ENCODE measurements at places on chromosomes 1 and 21. TPM values are rescaled to one million over a fixed set of nuclear protein-coding genes. Genes with fewer than 3 reads are reported as not detected.
A peak's percentile ranks its signal among the peaks of the same experiment; 100 is the strongest.

Gene CELA3B
- 0.48 TPM for polyA plus RNA-seq

Gene S100A7A
- polyA plus RNA-seq: not detected

Gene NPPA
- polyA plus RNA-seq: 1.5 TPM

Gene CD1D
- polyA plus RNA-seq: 1.4 TPM

Gene CLCA2
- polyA plus RNA-seq: 0.24 TPM

Gene GPR37L1
- polyA plus RNA-seq: 0.09 TPM

Gene PHACTR4
- polyA plus RNA-seq: 65.1 TPM

Gene NEK2
- polyA plus RNA-seq: 19.9 TPM

Gene METTL18
- 16.2 TPM for polyA plus RNA-seq

Gene RGSL1
- polyA plus RNA-seq: not detected

Gene FCRL2
- 0.04 TPM for polyA plus RNA-seq

Gene APOBEC4
- polyA plus RNA-seq: 1.3 TPM

DNA sequence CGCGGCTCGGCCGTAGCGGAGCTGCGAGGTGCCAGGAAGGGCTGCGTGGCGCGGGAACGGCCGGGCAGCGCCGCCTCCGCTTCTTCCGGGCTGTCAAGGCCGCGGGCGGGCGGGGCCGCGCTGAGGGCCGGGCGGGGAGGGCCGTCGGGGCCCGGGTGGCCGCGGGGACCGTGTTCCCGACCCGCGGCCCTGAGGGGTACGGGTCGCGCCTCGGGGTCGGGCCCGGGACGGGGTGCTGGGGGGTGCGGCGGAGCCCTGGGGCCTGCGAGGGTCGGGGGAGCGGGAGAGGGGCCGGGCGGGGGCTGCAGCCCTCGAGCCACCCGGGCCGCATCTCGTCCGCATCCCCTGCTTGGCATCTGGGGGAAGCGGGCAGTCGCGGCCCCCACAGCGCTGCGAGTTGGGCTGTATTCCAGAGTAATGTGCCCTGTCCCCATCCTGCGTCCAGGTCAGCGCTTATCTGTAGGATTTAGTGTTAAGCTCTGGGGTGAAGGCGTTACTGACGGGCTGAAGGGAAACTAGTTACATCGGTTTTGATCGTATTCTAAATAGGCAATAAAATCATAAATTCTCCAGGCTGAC lies 379 bp downstream of the RER1 start:
- no peak for DNase-seq

DNA sequence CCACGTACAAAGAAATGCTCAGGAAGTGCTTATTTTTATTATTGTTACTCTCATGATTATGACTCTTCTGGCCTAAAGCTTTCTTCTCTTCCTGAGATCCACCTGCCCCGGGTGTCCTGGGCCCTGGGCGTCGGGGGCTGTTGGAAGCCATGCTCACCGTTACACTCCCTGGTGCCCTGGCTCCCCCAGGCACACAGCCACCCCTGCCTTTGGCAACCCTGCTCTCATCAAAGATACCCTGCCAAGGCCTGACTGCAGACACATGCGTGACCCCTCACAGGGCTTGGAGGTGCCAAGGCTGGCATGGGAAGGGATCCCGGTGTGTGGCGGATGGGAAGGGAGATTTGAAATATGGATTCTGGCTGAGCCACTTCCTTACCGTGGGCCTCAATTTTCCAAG lies 3.3 kb upstream of the KISS1 start:
- DNase-seq: no peak

DNA sequence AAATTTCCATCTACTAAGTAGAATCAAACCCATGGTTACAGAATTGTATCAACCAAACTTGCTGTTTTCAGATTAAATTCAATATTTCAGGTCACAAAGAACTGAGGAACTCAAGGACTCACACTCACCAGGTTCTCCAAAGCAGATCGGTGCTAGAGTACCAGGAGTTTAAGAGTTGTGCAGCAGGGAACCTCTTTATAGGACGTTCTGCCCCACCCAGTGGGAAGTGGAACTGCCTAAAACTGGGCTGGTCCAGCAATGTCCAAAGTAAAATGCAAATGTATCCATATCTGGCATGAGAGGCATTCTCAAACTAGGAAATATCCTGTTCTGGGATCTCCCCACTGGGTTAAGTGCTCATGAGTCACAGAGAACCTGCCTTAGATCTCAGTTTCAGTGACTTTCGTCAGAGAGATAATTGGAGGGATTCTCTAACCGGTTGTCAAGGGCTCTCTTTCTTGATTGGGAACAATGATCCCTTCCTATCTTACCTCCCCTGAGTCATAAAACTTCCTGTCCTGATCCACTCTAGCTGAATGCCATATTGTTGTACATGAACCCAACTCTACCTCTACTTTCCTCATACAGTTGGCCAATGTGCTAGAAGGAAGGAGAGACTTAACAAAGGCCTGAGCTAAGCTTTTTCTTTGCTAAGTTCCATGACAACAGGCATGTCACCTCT lies at the start of gene SPRR2D:
Gene SPRR2D (minus strand): TSS at position 171 of the 682 bp plus-strand sequence. CDS start 774 bp downstream, outside the sequence.
- DNase-seq: no peak

GRCh38 chr1:168697356-168698126 lies 31.5 kb downstream of the DPT start:
- DNase-seq: no peak

DNA sequence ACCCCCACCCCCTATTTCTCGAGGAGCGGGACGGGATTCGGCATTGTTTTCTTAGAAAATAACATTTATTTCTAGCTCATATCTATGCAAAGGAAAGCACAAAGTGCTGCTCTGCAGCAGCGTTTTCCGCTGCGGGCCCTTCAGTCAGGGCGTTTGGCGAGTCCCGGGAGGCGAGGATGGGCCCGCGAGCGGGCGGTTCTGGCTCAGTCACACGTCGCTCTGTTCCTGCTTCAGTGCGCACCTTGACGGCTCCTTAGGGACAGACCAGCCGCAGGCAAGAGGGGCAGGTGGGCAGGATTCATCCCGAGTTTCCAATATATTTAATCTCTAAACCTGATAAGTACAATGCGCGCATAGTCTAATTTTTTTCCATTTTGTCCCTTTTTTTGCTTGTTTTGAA lies 5.7 kb downstream of the DMRTA2 start:
- DNase-seq: no peak

GRCh38 chr21:25039461-25040380 lies 567.6 kb downstream of the MRPL39 start:
- DNase-seq: peak; percentile 34

GRCh38 chr1:27397749-27398148 lies 5.3 kb downstream of the GPR3 start:
- no peak for DNase-seq

DNA sequence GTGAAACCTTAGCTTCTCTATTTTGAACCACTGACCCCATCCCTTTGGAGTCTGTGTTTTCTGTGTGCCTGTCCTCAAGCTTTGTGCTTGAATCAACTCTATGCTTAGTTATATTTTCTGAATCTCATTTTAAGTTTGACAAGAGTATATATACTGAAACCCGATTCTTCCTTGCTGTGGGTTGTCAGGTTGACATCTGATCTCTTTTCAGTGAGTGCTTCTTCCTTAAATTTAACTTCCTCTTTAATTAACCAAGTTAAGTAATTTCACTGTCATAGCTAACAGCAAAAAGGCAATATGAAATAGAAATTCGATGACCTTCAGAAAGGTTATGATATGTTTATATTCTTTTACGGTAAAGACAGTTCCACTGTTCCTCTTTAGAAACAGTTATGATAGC lies 69.4 kb downstream of the C1orf21 start:
- DNase-seq: no peak

DNA sequence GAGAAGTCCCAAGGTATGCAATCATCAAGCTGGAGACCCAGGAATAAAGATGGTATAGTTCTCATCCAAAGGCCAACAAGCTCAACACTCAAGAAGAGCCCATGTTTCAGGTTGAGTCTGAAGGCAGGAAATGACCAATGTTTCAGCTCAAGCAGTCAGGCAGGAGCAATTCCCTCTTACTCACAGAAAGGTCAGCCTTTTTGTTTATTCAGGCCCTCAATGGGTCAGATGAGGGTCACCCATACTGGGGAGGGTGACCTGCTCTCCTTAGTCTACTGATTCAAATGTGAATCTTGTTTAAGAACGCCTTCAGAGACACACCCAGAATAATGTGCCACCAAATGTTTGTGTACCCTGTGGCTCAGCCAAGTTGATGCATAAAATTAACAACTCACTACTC lies 262.4 kb downstream of the USP25 start:
- DNase-seq: no peak

GRCh38 chr1:185721553-185721952 lies 12.6 kb upstream of the HMCN1 start:
- DNase-seq: no peak

GRCh38 chr1:212970085-212970484 lies 19.7 kb downstream of the VASH2 start:
- no peak for DNase-seq

- DNase-seq: no peak
These were observed 71.6 kb upstream of the CSF3R start for GRCh38 chr1:36554323-36554628.

GRCh38 chr21:15355066-15355465 lies 290.3 kb upstream of the NRIP1 start:
- no peak for DNase-seq

GRCh38 chr1:168005529-168005928 lies 68.7 kb upstream of the MPC2 start:
- no peak for DNase-seq

DNA sequence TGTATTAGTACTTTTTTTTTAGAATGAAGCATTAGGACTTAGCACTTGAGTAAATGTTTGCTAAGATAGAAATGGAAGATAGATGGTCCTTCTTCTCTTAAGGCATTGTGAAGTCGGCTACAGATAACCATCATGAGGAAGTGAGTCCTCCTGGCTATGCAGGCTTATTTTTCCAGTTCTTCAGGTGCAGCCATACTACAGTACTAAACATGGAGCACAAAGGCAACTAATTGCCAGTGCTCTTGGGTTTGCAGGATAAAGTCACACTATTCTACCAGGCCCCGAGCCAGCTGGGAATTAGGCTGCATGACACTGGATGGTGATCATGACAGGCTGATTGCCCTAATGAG lies 197.3 kb upstream of the SGIP1 start:
- DNase-seq: no peak

DNA sequence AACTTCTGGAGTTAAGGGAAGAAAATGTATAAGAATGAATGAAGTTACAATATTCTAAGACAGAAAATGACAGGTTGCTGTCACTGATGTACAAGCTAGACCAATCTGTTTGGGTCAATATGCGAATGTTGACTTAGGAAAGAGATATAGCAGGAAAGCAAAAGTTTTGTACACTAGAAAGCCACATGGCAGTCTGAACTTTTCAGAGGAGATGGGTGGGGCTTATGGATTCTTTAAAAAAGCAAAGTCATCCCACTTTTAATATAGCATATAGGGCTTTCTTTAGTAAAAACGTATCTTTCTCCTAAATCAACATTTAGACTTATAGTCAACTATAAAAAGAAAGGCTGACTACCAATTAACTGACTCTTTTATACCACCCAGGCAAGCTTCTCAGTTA lies 381.2 kb downstream of the PTPRC start:
- no peak for DNase-seq

DNA sequence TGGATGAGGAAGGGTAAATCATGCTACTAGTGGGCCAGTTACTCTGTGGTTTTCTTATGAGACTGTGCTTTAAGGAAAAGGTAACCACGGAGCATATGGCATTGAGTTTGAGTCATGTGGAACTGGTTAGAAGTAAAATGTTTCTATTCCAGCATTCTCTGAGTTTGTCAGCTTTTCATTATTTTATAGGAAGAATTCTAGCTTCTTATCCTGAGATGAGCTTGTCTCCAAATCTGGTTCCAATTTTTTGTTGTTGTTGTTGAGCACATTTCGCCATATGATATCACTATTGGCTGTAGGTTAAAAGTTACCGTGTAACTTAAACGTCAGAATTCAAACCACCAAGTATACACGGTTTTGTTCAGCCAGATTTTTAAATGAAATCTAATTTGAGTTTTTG lies 69.9 kb downstream of the ATF6 start:
- no peak for DNase-seq

GRCh38 chr1:40247655-40248054 lies at the start of gene TMCO2:
TSS of gene TMCO2 (plus strand) at chr1:40247937. CDS start at chr1:40247994, 57 bp downstream.
- no peak for DNase-seq

DNA sequence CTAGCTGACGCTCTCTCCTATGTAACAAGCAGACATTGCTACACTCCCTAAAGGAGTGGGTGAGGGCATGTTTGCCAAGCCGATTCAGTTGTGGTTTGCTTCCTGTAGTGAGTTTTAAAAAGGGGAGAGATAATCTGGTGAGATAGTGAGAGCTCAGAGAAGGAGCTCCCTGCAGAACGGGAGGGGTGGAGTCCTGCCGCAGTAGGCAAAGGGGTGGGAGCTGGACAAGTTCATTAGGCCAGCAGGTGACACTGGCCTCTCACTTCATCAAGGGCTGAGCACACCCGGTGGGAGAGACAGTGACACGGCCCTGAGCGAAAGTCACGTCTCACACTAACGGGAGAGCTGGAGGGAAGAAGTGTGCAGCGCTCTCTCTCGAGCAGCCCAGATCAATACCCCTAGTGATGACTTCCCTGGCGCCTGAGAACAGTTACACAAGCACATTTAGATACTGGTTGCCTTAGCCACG lies 144.0 kb upstream of the CD34 start:
- DNase-seq: no peak

GRCh38 chr1:92843046-92843423 lies 11.2 kb downstream of the RPL5 start:
- no peak for DNase-seq

DNA sequence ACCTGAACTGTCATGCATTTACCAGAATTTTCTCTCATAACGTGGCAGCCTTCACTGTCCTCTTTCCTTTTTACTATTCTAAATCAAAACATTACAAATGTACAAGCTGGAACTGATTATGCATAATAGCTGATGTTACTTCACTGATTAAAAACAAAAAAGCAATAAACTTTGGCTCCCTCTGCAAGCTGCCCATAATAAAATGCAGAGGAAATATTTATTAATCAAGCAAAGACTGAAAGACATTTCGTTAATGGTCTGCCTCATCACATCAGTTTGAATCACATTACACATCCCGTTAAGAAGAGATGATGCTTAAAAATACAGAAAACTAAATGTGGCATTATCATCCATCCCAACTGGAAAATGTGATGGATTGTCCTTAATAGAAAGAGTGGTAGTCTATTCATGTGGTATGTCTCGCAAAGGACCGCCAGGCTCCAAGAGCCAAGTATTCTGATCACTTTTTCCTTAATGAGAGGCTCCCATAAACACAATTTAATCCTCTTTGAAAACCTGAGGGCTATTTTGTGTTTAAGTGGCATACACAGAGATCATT lies 225.3 kb downstream of the RGS7 start:
- DNase-seq: no peak

GRCh38 chr1:42142894-42143675 lies 10.1 kb upstream of the GUCA2B start:
- DNase-seq: no peak

- DNase-seq: peak; percentile 35
These were observed 7.9 kb downstream of the SLC2A7 start for GRCh38 chr1:9018333-9018732.

DNA sequence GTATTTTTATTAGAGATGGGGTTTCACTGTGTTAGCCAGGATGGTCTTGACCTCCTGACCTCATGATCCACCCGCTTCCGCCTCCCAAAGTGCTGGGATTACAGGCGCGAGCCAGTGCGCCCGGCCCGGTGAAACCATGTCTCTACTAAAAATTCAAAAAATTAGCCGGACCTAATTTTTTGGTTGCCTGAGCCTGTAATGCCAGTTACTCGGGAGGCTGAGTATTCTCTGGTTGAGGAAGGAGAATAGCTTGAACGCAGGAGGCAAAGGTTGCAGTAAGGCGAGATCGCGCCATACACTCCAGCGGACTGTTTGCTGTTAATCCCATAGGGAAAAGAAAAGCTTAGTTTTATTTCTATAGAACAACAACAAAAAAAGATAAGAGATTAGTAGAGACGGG lies 29.9 kb upstream of the HJV start:
- no peak for DNase-seq

All from right lung (tissue), 10 donors.